ENCODE measurements at places on chromosomes 7 and 10.

DNA sequence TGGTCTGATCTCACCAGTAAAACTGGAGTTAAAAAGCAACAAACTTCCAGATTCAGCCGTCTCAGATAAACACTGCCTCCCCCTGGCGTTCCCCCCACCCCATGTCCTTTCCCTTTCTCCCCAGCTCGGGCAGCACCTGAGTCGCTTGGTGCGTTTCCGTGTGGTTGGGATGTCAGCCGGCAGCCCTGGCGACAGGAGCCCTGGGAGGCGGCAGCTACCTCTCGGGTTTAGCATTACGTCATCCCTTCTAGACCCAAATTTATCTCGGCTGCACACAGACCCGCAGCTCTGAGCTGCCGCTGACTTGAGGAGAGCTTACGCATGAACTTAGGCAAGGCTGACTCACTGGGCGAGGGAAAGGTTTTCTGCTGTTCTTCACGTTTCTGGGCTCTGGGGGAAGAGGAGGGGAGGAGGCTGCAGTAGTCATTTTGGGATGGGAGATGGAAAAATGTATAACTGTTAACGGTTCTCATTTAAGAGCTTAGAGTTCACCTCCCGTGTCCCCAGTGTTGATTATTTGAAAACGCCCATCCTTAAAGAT lies 14.4 kb downstream of the MXI1 start:
- DNase-seq: peak; percentile 98

DNA sequence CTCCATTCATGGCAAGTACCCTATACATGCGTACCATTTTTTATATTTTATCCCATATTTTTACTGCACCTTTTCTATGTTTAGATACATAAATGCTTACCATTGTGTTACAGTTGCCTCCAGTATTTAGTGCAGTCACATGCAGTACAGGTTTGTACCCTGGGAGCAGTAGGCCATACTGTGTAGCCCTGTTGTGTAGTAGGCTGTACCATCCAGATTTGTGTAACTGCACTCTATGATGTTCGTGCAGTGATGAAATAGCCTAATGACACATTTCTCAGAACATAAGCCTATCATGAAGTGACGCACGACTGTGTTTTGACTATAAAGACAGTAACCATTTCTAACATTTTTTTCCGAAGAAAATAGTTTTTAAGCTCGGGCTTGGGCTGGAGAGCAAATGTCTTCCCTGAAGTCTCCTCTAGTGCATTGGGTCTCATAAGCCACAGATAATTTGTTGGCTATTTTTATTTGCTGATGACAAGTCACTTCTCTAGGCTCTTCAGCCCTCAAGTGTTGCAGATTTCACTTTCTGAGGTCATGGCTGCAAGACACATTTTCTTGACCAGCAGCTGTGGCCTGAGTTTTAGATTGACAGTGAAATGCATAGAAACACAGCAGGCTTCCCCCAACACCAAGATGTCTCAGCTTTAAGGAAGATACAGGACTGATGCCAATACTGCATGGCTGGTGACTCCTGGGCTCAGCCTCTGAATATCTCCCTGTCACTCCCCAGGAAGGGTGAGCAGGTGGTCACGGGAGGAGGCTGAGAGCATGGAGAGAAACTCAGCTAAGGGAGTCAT lies 26.9 kb downstream of the EPDR1 start:
- no peak for DNase-seq

DNA sequence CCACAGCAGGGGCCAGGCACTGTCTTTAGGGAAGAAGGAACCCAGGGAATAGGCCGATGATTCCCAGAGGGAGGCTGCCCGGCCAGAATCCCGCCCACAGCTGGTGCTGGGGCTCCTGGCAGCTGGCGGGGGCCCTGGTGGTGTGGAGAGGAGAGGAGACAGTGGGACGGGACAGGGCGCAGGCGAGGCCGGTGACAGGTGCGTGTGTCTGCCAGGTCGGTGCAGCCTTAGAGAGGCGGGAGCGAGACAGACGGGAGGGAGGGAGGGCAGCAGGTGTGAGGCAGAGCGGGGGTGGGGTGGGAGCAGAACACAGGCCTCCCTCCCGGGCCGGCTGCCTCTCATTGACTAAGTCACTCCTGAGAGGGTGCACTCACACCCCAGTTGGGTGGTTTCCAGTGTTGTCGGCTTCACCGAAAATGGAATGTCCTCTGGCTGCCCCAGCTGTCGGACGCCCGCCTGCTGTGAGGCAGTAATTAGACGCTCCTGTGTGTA lies 55.2 kb downstream of the ELFN1 start:
- DNase-seq: no peak

DNA sequence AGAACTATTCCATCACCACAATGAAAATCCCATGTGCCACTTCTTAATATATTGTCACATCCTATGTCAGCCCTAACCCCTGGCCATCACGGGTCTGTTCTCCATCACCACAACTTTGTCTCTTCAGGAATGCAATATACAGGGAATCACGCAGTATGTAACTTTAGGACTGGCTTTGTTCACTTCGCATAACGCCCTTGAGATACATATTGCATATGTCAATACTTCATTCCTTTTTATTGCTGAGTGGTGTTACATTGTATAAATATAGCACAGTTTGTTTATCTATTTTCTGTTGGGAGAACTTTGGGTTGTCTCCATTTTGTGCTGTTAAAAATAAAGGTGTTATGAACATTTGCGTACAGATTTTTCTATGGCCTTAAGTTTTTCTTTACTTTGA lies 195.4 kb upstream of the ZMIZ1 start:
- no peak for DNase-seq

- peak; percentile 69 for DNase-seq
Measured at GRCh38 chr10:79196470-79197461, 128.0 kb downstream of the ZMIZ1 start.

- peak; percentile 32 for DNase-seq
Measured at GRCh38 chr10:112376396-112376790, 2.5 kb downstream of the ACSL5 start.

Measured in hematopoietic multipotent progenitor cell treated with erythropoietin and hydrocortisone succinate and interleukin-3 and kit ligand, for 8 days (in vitro differentiated cells).